ENCODE measurements at places on chromosomes 4 and X. TPM values are rescaled to one million over a fixed set of nuclear protein-coding genes. Genes with fewer than 3 reads are reported as not detected.

Gene FGFBP2
- 2.6 TPM for total RNA-seq

Gene RTL9
- 0.35 TPM for total RNA-seq

Gene ANXA10
- total RNA-seq: not detected

Gene STPG2
- total RNA-seq: 0.19 TPM

Gene STK26
- total RNA-seq: 1.7 TPM

Gene SPARCL1
- total RNA-seq: 202 TPM

Gene IL3RA
- 7.6 TPM for total RNA-seq

Gene TRPC3
- total RNA-seq: 0.65 TPM

Gene TACR3
- total RNA-seq: not detected

Gene NWD2
- not detected for total RNA-seq

GRCh38 chrX:47643926-47644325 lies 6.4 kb downstream of the ELK1 start:
- no peak for DNase-seq

DNA sequence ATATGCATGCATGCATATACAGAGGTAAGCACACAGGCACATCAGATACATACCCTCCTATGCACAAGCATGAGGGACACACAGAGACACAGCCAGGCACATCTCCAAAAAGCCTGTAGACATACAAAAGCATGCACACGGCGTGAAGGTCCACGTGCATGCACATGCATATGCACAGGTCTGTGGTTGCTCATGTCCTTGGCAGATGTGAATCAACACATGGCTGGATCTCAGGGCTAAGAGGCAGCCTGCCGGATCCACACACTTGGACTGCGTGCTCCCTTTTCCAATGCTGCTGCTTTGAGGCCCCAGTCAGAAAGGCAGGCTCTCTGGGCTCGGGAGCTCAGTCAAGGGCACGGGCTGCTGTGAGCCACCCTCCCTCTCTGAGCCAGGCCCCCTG lies 3.6 kb downstream of the STARD8 start:
- no peak for DNase-seq

DNA sequence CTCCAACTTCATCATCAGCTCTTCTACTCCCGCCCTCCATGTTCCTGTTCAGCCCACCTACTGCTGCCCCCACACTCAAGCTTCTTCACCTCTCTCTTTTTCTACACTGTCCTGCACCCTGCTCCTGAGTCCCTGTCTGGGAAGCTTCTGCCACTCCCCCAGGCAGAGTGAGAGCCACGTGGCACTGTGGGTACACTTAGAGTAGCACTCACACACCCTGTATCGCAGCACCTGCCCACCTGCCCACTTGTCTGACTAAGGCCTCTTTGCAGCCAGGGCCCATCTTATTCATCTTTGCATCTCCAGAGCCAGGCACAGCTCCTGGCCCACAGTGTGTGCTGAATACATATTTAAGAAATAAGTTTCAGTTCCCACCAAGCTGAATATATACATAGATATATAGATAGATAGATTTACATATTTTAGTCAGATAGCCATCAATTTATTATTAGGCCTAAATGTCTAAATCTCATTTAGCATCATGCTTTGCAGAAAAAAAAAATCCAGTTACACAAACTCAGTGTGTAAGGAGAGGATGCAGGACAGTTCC lies 24.9 kb downstream of the CCDC149 start:
- no peak for DNase-seq

- DNase-seq: no peak
These were observed 16.6 kb upstream of the PITX2 start for GRCh38 chr4:110639207-110640090.

GRCh38 chr4:83110970-83111750 lies 3.4 kb downstream of the PLAC8 start:
- no peak for DNase-seq

DNA sequence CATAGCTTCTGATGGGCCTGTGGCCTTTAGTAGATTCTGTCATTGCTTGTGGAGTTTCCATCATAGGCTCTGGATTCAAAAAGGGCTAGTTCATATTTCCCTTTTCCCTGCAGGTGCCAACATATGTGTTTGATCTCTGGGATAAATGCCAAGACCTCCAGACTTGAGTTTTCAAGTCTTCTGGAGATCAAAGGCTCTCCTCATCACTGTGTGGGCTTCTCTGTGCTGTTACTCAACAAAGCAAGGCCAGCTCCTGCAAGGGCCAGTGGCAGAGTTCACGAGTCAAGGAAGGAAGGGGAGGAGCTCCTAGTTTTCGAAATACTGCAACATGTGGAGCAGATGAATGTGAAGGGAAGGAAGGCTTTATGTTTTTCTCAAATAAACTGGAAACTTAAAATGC lies 62.7 kb upstream of the SCML1 start:
- DNase-seq: no peak

GRCh38 chr4:26566133-26566532 lies 17.8 kb upstream of the TBC1D19 start:
- DNase-seq: no peak

- no peak for DNase-seq
These were observed 22.4 kb downstream of the MAP7D3 start for GRCh38 chrX:136228839-136229207.

- DNase-seq: no peak
These were observed 24.3 kb upstream of the PGM2 start for GRCh38 chr4:37802068-37802666.

DNA sequence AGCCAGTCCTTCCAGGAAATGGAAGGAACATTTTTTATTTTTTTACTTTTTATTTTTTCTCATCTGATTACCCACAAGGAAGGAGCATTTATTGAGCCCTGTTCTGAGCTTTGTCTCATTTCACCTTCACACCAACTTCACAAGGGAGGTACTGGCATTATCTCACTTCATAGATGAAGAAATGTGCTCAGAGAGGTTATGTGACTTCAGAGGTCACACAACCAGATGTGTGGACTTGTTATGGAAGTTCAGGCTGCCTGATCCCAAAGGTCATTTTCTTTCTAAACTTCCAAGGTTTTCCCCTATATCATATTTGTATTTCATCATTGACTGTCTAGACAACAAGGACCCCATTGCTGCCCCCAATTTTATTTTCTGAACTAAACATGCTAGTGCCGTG lies 160.3 kb downstream of the DCLK2 start:
- no peak for DNase-seq

- no peak for DNase-seq
These were observed 143.4 kb downstream of the GLRA2 start for GRCh38 chrX:14672611-14673172.

DNA sequence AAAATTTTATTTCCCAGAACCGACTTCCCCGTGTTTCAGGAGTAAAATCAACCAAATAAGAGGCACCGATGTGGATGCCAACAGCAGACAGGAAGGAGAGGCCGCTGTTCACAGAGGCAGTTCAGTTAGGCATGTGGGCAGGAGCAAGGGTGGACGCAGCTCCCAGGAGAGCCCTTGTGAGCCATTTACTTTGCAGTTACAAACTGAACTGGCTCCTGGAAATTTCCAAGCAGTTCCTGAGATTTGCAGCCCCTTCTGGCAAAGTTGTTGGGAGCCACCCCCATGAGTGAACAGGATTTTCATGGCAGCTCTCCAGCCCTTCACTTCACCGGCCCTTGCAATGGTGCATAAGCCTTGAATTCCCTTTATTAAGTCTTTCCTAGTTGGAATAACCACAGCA lies 189.1 kb downstream of the AFAP1 start:
- DNase-seq: no peak

DNA sequence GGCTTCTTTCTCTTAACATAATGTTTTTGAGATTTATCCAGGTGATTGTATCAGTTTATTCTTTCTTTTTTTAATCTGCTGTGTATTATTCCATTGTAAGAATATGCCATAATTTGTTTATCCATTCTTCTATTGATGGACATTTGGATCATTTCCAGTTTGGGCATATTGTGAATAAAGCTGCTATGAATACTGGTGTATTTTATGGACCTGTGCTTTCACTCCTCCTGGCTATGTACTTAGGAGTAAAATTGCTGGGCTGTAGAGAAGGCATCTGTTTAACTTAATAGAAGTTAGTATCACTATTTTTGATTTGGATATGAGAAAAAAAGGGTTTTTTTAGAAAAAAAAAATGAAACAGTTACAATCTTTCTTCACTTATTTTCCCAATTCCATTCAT lies 50.0 kb upstream of the FAM9C start:
- DNase-seq: no peak

- DNase-seq: no peak
These were observed 1.8 kb downstream of the ODAPH start for GRCh38 chr4:75557696-75558095.

GRCh38 chrX:40100537-40101429 lies 3.0 kb upstream of the BCOR start:
- no peak for DNase-seq

DNA sequence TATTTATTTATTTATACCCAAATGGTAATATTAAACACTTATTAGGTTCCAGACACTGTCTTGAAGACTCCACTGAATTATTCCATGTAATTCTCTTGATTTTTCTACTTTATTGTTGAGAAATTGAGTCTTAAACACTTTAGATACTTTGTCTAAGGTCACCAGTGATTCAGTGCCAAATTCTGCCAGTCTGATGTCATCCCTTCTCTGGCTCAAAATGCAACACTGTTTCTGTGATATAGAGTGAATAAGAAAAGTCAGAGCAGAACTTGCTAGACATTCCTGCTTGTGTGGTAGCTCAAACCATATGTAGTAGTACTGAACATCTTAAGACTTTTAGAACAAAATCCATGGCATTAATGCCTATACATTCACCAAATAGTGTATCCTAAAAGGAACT lies 164.3 kb downstream of the GABRB1 start:
- DNase-seq: no peak

GRCh38 chr4:130329036-130329435 lies 1233.1 kb downstream of the C4orf33 start:
- DNase-seq: no peak

- DNase-seq: no peak
These were observed 573.8 kb downstream of the KCNIP4 start for GRCh38 chr4:21374641-21375368.

GRCh38 chrX:9569876-9570301 lies 105.0 kb downstream of the TBL1X start:
- DNase-seq: no peak

- no peak for DNase-seq
These were observed 23.4 kb downstream of the BEX3 start for GRCh38 chrX:103399744-103400143.

- no peak for DNase-seq
These were observed 116.5 kb upstream of the NDST4 start for GRCh38 chr4:115229873-115230272.

- no peak for DNase-seq
These were observed 54.4 kb downstream of the KLHL13 start for GRCh38 chrX:118062048-118062789.

All from cardiac septum (tissue), 1 donor.